AG08395 (cell line): ENCODE measurements at places on chromosomes 7 and 10.
A peak's percentile ranks its signal among the peaks of the same experiment; 100 is the strongest.

DNA sequence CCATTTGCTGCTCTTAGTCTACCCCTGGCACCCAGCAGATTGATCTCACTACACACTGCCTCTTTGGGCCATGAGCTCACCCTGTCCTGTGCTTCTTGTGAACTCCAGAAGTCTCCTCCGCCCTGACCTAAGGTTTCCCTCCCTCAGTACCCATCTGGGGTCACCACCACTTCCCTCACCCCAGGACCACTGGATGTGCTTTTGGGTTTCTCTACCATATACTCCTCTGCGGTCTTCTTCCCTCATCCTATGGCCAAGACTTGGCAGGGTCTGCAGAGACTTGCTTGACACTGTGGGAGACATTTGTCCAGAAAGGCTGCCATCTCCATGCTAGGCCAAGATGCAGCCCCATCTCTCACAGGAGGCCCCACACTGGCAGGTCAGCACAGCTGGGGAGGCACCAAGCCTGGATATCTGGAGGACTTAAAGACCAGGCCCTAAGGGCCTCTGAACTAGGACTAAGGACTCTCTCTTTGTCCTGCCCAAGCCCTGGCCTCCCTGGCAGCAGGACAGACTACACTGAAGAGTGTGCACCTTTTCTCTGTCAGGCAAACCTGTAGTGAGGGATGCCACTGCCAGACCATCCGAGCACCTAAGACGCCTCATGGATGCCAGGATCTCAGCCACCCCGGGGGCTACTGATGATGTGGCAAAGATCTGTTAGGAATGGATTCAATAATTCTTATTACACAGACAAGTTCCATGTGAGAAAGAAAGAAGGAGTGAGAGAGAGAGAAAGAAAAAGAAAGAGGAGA is 134.6 kb downstream of the ZNF467 start:
- DNase-seq, result no peak

GRCh38 chr10:18059826-18060559 is 80.2 kb upstream of the CACNB2 start:
- no peak for DNase-seq

DNA sequence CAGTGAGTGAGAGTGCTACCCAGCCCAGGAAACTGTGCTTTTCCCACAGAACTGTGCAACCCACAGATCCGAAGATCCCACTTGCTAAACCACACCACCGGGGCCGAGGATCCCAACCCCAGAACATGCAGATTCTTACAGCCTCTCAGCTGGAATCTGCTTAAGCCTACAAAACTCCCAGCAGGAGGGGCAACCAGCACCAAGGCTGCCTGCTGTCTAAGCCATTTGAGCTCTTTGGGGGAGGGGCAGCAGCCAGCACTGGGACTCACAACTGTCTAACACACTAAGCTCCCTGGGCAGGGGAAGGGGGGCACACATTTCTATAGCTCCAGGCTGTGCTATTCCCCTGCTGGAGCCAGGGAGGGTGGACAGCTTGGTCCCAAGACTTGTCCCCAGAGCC is 529.9 kb downstream of the XPNPEP1 start:
- no peak for DNase-seq

DNA sequence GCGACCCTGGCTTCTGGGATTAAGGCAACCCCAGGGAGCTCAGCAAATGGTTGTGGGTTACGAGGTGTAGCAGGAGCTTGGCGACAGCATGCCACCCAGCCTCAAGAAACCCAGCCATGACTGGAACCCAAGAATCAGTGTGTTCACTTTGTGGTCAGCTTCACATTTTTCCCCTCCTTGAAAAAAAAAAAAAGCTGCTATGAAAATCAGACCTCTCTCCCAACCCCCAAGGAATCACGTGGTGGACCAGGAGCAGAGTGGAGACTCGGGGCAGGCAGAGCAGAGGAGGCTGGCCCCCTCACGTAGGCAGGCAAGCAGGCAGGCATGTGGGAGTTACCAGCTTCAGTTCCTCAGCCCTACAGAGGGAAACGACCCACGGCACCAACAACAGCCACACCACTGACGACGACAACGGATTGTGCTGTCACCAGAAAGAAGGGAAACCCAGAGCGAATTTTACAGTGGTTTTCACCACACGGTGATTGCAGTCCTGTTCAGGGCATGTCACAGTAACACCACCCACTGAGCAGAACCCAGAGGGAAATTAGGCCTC is 203.4 kb downstream of the SLC25A13 start:
- no peak for DNase-seq

DNA sequence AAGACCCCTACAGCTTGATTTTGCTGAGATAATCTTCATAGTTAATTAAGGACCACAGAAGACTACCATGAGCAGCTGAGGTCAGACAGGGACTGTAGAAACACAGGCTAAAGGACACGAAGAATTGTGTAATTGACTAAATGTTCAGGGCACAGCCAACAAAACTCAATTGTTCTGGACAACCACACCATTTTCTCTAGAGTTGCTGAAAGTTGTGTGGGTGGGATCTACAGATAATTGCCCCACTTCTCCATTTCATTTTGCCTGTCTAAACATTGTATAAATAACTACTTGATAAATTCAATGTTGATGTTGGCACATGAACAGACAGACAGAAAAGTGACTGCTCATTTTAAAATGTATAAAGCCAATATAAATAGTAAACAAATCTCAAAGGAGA is 39.0 kb upstream of the SLC16A12 start:
- no peak for DNase-seq

DNA sequence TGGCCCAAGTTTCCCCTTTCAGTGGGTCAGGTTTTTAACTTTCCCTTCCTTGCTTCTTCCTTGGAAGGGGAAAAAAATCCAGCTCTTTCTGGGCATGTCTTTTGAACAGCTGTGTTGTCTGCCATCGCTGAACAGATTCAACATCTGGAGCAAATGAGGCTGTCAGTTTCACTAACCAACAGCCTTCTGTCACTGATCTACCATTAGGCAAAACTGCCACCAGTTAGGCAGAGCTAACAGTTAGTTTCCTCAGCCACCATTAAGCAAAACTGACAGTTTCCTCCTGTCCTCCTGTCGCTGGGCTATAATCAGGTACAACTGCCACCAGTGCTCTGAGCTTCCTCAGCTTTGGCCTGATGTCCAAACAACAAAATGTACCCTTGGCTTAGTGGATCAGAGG is 81.9 kb downstream of the NPTX2 start:
- no peak for DNase-seq

- DNase-seq, result no peak
Measured at GRCh38 chr7:154252046-154252445, 199.8 kb downstream of the DPP6 start.

DNA sequence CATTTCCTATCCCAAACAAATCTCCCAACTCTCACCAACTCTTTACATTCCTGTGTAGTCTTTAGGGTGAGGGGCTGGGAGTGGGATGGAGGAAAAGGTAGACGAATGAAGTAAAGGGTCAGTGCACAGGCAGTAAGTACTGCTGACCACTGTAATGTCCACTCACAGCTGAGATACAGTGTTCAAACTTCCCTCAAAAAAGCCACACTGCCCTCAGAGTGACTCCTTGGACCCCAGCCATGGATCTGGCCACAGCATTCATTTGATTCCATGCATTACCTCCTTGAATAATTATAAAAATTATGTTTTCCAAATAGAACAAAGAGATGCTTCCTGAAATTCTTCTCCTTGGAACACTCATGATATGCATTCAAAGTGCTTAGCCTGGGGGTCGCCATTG is 19.8 kb upstream of the HIPK2 start:
- no peak for DNase-seq

- no peak for DNase-seq
Measured at GRCh38 chr7:143384661-143385631, 3.8 kb downstream of the ZYX start.

DNA sequence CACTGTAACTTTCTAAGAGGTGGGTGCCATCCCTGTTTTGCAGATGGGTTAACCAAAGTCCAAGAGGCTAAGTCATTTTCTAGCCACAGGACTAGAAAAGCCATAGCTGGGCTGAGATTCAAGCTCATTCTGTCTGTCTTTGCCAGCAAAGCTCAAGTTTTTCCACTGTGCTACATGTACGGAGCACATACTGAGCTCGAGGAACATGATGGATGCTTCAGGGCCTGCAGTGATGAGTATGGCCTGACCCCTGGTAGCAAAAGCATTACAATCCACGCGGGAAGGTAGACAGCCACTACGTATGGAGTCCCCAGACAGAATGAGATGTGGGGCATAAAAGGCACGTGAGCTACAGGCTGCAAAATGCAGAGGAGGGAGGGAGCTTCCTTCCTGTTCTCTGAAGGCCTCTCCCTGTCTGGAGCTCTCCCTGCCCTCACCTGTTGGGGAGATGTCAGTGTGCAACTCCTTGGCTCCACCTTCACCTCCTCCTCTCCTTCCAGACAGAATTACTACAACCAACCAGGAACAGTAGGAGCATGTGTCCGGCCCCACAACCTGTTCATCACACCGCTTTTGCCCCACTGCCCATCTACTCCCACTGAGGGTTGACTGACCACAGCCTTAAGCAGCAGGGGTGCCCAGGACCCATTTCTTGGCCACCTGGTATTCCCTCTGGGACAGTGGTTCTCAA is 16.4 kb downstream of the ITPRIP start:
- no peak for DNase-seq

DNA sequence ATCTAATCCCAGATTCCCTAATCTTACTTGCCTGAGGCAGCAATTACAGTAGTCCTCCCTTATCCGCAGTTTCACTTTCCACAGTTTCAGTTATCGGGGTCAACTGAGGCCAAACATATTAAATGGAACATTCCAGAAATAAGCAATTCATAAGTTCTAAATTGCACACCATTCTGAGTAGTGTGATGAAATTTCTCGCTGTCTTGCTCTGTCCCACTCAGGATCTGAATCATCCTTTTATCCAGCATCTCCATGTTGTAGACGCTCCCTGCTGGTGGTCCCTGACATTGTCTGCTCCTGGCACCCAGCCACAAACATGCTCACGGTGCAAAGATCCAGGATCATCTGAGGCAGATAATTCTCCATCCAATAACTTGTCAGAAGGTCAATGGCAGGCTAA is 128.7 kb upstream of the CXCL12 start:
- peak; percentile 29 for DNase-seq

DNA sequence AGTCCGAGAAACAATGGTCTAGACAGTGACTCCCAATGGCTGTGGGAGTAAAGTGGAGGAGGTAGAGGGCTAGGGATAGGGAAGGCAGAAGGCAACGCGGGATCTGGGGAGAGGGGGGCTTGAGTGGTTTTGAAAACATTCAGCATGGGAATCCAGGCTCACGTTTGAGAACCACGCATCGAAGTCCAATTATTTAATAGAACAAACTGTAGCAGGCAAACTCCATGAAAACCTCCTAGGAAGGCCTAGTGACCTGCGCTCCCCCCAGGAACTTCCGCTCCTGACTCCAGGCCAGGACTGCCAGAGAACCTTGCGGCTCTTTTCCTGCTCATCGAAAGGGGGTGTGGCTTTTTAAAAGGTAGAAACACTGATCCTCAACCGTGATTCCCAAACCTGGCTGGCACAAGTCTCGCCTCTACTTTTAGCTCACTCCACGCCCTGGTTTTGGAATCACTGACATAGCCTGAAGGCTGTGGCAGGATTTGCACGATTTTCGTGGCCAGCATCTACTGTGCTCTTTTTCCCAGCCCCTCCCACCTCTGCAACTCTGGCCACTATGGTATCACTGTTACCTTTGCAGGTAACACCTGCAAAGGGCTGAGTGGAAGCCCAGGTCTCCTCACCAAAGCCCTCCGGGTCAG is 43.4 kb downstream of the MYOF start:
- no peak for DNase-seq
